Activated T-helper 9 cell treated with anti-CD3 and anti-CD28 coated beads, Interleukin-2, amount 50 U/mL, for 16 hours (primary cell): ENCODE measurements at places on chromosomes 2 and 18.

DNA sequence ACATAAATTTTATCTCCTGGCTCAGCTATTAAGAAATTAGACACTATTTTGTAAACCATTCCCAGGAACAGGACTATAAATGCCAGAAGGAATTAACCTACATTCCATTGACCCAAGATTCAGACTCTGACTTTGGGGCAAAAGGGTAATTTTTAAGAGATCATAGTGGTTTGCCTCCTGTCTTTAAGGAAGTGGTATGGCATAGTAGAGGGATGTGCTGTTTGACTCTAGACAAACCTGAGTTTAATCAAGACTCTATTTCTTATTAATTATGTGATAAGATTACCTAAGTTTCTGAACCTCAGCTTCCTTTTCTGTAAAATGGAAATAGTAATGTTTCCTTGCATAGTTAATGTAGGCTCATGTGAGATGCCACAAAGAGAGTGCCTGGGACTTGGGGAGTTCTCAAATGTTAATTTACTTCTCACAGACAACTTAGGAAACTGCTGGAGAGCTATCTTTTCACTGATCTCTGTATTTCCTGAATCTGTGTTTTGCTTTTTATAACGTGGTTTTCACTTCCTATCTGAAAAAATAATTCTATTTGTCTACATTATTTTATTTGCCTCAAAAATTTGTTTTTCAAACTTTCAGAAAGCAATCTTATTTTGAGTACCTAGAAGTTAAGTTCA is 11.9 kb upstream of the SLC40A1 start:
- DNase-seq: no peak

DNA sequence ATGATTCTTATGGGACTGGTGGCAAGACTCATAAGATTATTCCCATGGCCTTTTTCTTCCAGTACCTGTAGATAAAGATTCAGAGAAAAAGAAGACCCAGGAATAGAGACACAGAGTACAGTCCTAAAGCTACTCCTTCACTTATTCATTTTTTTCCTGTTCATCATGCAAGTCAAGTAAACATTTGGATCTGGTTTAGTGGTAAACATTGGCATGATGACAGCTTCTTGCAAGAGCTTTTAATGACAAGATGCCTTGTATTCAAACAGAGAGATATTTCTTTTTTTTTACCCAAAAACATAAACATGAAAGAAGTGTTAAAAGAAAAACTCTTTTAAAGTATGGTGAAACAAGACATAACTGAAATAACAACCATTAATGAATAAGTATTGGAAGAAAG is 20.2 kb downstream of the CXCR2 start:
- DNase-seq: no peak

GRCh38 chr18:45733535-45733934 is 9.6 kb downstream of the SLC14A1 start:
- DNase-seq: no peak

- DNase-seq: no peak
Measured at GRCh38 chr2:188663301-188663700, 310.9 kb upstream of the COL3A1 start.

- no peak for DNase-seq
Measured at GRCh38 chr2:204900910-204901309, 355.6 kb downstream of the PARD3B start.
